Left renal cortex interstitium (tissue), 4 donors: ENCODE measurements at places on chromosomes 16 and 17.

DNA sequence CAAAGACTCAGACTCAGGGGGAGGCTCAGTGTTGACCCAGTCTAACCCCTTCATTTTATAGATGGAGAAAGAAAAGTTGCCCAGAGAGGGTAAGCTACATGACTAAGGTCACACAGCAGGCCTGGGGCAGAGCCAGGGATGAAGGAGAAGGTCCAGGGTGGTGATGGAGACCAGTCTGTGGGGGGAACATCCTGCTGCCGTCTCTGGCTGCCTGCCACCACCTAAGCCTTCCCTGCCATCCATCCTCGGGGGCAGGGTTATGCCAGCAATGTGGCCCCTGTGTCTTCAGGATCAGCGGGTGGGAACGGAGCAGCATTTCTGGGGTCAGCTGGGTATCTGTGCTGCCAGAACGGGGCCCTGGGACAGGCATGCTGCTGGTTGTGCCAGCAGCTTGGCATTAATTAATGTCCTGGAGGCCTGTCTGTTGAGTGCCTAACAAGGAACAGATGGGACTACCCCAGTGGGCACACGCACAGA lies 5.5 kb downstream of the DOK4 start:
- DNase-seq: no peak

GRCh38 chr17:78122216-78122930 lies 6.2 kb downstream of the TMC6 start:
- no peak for DNase-seq

GRCh38 chr17:65102788-65103187 lies 34.4 kb upstream of the RGS9 start:
- no peak for DNase-seq

DNA sequence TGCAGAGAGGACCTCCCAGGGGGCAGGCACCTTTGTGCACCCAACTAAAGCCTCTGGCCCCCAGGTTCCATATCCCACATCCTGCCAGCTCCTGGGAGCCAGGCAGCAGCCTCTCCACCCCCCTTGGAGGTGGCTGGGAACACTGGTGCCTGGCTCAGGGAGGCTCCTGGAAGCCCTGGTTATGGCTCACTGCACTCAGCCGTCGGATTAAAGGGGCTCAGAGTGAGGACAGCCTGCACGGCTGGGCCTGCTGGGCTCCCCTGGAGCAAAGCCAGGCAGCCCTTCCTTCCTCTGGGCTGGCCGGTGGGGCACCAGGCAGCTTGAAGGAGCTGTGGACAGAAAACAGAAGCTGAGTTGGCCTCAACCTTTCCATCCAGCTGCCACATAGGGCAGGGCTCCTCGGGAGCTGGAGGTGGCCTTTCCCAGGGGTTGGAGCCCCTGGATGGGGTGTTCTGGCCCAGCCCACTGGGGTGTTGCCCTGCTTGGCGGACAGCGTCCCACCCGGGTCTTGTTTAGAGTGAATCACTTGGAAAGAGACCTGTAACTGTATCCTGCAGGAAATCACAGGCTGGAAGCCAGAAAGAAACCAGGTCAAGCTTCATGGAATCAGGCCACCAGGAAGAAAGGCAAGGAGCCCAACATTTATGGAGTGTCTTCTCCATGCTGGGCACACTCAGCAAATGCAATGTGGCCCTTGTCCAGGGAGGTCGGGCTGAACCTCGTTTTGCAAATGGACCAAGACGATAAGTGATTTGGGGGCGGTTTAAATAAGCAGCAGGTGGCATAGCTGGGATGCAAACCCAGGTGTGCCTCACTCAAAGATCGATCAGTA lies 253.3 kb downstream of the SOX9 start:
- DNase-seq: no peak

GRCh38 chr17:62970610-62971009 lies 4.6 kb downstream of the TANC2 start:
- DNase-seq: no peak

GRCh38 chr17:47873200-47874090 lies 22.5 kb upstream of the SP6 start:
- no peak for DNase-seq
